ENCODE measurements at places on chromosomes 11 and 22.

GRCh38 chr11:83520849-83521248, 234.7 kb upstream of the CCDC90B start:
- DNase-seq = no peak

DNA sequence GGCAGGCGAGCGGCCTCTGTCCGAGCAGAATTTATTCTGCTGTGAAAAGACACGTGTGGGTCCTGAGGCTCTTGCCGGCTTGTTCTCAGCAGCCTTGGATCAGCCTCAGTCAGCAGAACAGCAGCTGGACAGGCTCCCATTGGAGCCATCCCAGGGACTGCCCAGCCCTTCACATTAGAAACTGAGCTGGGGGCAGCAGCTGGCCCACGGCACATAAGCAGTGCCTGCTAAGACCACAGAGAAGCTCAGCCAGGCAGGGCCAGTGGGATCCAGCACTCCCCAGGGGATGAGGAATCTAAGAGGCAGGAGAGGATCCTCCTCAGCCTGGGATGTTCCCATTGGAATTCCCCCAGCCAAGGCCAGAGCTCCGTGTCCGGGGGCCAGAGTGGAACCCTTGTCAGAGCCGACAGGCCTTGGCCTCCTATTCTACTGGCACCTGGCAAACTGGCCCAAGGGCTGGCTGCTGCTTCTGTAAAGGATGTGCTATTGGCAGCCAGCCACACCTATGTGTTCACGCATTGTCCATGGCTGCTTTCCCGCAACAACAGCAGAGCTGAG, 18.2 kb downstream of the RTN4R start:
- DNase-seq = no peak

- no peak for DNase-seq
These were observed 1.9 kb downstream of the DPAGT1 start for GRCh38 chr11:119099711-119100110.

DNA sequence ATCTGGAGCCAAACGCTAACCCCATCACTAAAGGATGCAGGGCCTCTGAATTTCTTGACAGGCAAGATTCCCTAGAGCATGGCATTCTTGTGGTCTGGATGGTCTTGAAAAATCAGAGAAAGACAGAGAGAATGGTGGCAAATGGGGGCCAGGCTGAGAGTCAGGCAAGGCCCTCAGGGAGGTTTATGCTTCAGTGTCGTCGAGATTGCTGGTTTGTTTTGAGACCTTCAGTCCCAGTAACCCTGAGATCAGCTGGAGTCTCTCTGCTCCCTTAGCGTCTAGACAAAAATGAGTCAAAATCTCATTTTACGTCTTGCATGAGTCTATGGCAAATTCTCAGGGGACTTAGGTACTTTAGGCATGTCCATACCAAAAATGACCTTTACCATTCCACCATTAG, 539.3 kb downstream of the SOX6 start:
- DNase-seq = no peak

DNA sequence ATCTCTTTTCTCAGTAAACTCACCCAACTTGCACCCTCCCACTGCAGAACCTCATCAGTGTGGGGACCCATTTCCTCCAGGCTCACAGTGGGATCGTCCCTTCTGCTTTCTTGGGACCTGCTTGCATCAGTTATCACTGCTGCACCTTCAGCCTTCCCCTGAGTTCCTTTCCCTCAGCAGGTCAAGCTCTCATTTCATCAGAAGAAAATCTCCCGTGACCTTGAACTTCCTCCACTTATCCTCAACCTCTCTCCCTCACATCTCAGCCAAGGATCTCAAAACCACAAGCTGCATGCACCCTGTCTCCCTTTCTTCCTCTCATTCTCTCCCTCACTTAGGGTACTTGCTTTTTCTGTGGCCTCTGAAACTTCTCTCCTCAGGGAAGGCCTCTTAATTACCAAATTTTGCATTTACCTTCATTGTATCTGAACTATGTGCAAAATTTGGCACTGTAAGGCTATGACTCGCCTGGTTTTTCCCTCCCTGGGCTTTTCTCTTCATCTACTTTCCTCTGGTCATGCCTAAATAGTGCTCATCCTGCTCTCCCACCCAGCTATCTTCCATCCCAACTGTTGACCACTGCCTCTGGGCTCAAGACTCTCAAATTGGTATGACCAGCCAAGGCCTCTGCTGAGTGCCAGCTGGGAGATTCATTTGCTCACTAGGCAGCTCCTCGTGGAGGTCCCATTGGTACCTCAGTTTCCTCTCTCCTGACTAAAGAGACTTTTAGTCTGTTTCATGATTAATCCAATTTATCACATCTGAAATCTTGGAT, 2.7 kb upstream of the RCE1 start:
- DNase-seq = no peak

GRCh38 chr22:42268852-42269410, 1.5 kb downstream of the TCF20 start:
- no peak for DNase-seq

DNA sequence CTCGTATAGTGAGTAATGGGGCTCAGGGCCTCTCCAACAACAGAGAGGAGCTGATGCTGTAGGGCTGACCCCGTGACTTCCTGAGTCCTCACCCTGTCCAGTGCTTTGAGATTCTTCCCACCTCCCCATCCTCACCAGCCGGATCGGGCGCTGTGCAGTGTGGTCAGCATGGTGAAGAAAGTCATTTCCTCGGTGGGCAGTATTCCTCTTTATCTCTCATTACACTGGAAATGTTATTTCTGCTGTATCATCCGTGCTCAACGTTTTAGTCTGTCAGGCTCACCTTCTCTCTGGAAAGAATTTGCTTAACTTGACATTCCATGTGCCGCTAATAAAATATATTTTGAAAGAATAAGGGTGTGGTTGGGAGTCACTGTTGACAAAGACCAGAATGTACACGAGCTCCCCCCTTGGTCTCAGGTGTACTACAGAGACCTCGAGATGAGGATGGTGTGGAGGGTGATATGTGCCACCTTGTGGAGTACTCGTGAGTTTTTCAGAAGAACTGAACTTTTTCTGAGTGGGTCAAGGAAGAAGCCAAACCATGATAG, 25.7 kb upstream of the SCGB1A1 start:
- no peak for DNase-seq

- DNase-seq = peak; percentile 36
These were observed 30.4 kb downstream of the COMMD9 start for GRCh38 chr11:36258730-36259360.

- no peak for DNase-seq
These were observed 34.1 kb downstream of the RSPH14 start for GRCh38 chr22:23107487-23108248.

DNA sequence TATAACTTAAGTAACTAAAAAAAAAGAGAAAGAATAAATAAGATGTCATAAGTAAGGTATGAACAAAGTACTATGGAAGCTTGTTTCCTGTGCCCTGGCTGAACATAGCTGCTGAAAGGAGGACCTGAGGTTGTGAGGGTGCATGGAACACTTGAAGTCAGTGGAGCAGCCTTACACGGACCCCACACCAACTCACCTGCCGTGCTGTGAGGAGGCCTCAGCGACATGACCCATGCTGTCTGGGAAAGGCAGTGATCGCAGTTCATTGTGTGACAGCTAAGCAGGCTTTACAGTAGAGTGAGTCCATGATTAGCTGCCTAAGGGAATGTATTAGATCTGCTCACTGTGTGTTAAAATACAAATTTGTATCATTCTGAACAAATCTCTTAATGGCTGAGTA, 17.6 kb downstream of the RASSF10 start:
- no peak for DNase-seq

DNA sequence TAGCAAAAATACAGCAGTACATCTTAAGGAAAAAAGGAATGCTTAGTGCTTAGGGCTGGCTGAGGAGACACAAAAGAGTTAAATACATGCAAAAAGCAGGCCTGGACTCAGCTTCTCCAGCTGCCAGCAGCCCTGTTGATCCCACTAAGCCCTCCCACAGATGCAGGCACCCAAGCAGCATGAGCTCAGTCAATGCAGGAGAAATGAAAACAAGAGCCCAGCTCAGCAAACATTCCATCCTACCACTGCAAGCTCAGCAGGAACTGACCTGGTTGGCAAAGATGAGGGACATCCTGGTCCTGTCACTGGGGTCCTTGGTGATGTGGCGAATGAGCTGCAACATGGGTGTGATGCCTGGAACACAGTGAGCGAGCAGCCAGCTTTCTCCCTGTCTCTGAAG, 5.8 kb downstream of the CYB5R2 start:
- no peak for DNase-seq

DNA sequence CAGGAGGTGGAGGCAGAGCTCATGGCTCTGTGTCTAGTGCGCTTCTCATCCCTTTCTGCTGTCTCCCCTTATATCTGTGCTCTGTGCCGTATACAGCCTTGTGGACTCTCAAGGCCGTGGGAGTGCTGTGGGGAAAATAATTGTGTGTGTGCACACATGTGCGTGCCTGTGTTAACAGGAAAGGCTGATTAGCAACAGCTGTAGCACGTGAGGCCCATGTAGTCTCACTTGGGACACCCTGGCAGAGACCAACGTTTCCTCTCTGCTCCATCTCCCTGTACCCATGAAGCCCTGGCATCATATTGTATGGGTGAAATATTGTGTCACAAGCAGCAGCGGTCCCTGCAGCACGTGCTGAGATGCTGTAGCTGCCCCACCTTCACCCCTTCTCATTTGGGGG, 109.3 kb downstream of the LRRC32 start:
- DNase-seq = peak; percentile 13

DNA sequence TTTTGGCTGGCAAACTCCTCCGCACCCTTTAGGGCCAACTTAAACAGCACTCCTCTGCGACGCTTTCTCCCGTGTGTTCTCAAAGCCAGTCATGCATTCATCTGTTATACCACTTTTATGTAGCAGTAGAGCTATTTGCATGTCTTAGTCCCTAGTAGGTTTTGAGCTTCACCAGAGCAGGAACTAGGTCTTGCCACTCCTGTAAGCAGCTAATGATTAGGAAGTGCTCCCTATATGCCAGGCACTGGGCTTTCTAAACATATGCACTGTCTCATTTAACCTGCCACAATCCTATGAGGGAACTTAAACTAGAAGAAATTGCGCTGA, 180.8 kb downstream of the DBX1 start:
- no peak for DNase-seq

DNA sequence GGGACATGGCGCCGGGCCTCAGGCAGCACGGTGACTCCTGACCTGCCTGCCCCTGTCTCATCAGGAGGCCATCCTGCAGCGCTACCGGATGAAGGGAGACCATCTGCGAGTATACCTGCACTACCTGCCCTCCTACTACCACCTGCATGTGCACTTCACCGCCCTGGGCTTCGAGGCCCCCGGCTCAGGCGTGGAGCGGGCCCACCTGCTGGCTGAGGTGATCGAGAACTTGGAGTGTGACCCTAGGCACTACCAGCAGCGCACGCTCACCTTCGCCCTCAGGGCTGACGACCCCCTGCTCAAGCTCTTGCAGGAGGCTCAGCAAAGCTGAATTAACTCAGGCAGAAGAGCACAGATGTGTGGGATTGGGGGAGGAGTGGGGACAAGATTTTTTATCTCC, 10.2 kb upstream of the ST3GAL4 start:
- DNase-seq = no peak

DNA sequence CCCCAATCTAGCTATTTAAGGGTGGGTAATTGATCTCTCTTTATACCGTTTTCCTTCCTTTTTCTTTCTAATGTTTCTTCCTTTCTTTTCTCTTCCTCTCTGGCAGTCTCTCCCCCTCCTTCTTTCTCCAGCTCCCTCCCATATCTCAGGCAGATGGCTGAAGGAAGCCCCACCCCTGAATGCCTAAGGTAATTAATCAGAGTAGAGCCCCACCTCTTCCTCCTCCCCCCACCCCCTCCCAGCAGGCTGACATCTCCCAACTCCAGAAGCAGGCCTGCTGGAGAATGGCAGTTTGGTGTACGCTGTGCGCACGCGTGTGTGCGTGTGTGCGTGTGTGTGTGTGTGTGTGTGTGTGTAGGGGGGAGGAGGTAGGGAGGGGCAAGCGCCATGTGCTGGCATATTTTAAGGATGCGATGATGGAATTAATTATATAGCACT, 122.6 kb downstream of the APOL5 start:
- DNase-seq = peak; percentile 99

DNA sequence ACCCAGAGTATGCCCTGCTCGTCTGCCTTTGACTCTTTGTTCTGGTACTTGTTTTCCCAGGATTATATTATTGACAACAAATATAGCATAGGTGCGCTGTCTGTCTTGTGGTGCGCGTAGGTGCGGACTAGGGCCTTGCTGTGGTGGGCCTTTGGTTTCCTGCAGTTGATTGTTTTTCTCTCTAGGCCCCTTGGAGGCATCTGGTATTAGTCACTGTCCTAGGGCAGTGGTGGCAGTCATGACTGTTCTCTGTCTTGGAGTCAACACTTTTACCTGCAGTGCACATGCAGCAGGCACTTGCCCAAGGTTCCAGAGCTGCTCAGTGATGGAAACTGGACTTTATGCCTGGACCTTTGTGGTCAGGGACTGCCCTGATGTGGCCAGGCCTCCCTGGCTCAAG, 18.6 kb downstream of the PPP6R2 start:
- no peak for DNase-seq

DNA sequence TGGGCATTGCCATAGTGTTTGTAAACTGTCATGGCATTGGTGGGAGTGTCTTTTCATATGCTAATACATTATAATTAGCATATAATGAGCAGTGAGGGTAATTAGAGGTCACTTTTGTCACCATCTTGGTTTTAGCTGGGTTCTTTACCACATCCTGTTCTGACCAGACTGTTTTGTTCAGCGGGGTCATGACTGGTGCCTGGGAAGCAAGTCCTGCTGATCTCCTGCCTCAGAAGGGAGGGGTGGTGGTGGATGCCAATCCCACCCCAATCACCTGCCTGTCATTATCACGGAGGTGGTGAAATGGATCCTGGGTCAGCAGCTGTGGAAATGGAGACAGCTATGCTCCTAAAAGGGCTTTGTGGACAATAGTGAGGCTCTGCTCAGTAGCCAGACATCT, 31.2 kb downstream of the IL18 start:
- no peak for DNase-seq

GRCh38 chr11:33530815-33531214, 169.8 kb downstream of the C11orf91 start:
- DNase-seq = peak; percentile 51

DNA sequence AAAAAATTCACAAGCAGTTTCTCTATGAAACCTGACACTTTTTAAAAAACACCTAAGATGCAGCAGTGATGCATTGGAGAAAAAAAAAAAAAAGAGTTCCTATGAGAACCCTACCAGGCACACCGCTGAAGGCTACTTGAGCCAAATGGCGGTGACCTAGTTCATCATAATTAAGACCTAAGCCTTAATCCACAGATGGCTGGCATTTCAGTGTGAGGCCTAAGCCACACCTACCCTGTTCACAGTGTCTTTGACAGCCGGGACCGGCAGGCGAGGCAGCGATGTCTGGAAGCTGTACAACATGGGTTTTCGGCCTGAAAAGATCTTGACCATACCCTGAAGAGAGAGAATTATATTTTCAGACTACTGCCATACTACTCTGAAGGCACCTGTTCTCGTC, 38.0 kb downstream of the CPT1A start:
- DNase-seq = no peak

- no peak for DNase-seq
These were observed 11.3 kb upstream of the MS4A7 start for GRCh38 chr11:60367009-60367408.

GRCh38 chr11:56842814-56843794, 94.6 kb upstream of the OR9G4 start:
- DNase-seq = no peak

- DNase-seq = no peak
These were observed 127.1 kb downstream of the SLC1A2 start for GRCh38 chr11:35292279-35292678.

- peak; percentile 63 for DNase-seq
These were observed 38.1 kb upstream of the ST14 start for GRCh38 chr11:130121445-130121978.

GRCh38 chr11:99199341-99199740, 178.6 kb downstream of the CNTN5 start:
- DNase-seq = no peak

- no peak for DNase-seq
These were observed 35.7 kb downstream of the CLMP start for GRCh38 chr11:123159183-123159857.

Data from fibroblast of skin of left quadriceps (primary cell).